Subcutaneous adipose tissue (tissue), 4 donors: ENCODE measurements at places on chromosomes 13 and 19. TPM values are rescaled to one million over a fixed set of nuclear protein-coding genes. Genes with fewer than 3 reads are reported as not detected.

CYP4F2 gene
- not detected for total RNA-seq

PPP1R12C gene
- 52.7 TPM for total RNA-seq

ZNF571 gene
- total RNA-seq = 3.6 TPM

TSSK6 gene
- total RNA-seq = 1.5 TPM

LSM7 gene
- 62.8 TPM for total RNA-seq

BRME1 gene
- 3.0 TPM for total RNA-seq

C19orf47 gene
- total RNA-seq = 10.4 TPM

CABP5 gene
- total RNA-seq = not detected

TM9SF2 gene
- total RNA-seq = 63.7 TPM

ATP4A gene
- total RNA-seq = not detected

FSTL3 gene
- total RNA-seq = 124 TPM

FCGBP gene
- 16.8 TPM for total RNA-seq

DHDH gene
- total RNA-seq = not detected

PSG6 gene
- total RNA-seq = not detected

HPN gene
- total RNA-seq = 3.8 TPM

CGB2 gene
- not detected for total RNA-seq

BEST2 gene
- total RNA-seq = not detected

SCEL gene
- 0.17 TPM for total RNA-seq

KLK6 gene
- not detected for total RNA-seq
